ENCODE measurements at places on chromosomes 13 and 19.
A peak's percentile ranks its signal among the peaks of the same experiment; 100 is the strongest.

DNA sequence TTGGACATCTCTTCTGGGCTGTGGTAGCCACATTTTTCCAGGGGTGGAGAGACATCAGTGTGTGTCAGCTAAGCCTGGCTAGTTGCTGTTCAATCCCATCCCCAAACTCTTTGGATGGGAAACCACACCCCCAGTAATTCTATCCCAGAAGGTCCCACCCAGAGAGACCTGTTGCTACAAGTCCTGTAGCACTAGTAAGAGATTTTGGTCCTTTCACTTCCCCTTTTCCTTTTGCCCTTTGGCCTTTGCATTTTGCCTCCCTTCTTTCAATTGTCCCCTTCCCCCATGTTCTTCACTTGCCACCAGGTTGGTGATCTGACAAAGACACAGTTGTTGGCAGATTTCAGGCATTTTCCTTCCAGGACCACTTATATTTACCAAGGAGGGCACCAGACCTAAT lies 3.8 kb downstream of the CBY2 start:
- no peak for DNase-seq

GRCh38 chr19:50897612-50898011 lies 13.6 kb downstream of the KLK4 start:
- no peak for DNase-seq

DNA sequence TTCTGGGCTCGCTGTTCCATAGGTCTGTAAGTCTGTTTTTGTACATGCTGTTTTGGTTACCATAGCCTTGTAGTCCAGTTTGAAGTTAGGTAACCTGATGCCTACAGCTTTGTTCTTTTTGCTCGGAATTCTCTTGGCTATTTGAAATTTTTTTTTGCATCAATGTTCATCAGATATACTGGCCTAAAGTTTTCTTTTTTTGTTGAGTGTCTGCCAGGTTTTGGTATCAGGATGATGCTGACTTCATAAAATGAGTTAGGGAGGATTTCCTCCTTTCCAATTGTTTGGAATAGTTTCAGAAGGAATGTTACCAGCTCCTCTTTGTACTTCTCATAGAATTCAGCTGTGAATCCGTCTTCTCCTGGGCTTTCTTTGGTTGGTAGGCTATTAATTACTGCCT lies 397.8 kb upstream of the HTR2A start:
- DNase-seq = no peak

DNA sequence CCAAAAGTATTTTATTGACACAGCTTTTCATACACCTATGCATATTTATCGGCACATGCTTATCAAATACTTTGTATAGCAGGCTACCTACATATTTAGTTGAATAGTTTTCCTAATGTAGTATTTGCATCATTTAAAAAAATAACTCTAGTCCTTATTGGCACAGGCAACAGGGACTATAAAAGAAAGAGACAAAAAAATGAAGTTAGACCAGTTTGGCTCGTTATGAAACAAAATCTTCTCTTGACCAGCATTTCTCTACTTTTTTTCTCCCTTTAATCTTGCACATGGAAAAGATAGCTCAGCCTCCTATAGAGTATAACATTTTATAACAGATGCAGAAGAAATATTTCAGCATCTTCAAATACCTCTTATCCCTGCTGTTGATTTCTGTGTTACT lies 794.8 kb upstream of the MIR17HG start:
- DNase-seq = no peak

DNA sequence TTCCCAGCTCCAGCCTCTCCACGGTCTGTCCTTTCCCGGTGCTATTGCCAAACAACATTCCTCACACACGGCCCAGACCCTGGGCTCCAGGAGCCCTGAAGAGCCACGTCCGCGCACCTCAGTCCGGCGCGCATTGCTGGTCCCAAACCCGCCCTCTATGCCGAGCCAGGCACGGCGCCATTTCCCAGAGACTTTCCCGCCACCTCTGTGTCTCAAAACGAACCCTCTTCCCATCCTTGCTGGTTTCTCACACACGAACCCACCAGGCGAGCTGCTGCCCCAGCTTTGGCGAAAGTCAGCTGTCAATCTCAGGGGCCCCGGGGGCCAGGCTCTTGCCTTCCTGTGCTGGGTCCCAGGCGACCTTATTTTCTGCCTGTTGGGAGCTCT lies 28.0 kb upstream of the F7 start:
- no peak for DNase-seq

GRCh38 chr19:55461974-55462626 lies 658 bp upstream of the ISOC2 start:
- DNase-seq = no peak

GRCh38 chr13:29270271-29270985 lies 325.1 kb downstream of the SLC7A1 start:
- peak; percentile 66 for DNase-seq

- no peak for DNase-seq
These were observed 2.5 kb downstream of the POLR1G start for GRCh38 chr19:45408830-45409556.

GRCh38 chr19:35460608-35461007 lies 12.6 kb downstream of the FFAR2 start:
- DNase-seq = no peak

DNA sequence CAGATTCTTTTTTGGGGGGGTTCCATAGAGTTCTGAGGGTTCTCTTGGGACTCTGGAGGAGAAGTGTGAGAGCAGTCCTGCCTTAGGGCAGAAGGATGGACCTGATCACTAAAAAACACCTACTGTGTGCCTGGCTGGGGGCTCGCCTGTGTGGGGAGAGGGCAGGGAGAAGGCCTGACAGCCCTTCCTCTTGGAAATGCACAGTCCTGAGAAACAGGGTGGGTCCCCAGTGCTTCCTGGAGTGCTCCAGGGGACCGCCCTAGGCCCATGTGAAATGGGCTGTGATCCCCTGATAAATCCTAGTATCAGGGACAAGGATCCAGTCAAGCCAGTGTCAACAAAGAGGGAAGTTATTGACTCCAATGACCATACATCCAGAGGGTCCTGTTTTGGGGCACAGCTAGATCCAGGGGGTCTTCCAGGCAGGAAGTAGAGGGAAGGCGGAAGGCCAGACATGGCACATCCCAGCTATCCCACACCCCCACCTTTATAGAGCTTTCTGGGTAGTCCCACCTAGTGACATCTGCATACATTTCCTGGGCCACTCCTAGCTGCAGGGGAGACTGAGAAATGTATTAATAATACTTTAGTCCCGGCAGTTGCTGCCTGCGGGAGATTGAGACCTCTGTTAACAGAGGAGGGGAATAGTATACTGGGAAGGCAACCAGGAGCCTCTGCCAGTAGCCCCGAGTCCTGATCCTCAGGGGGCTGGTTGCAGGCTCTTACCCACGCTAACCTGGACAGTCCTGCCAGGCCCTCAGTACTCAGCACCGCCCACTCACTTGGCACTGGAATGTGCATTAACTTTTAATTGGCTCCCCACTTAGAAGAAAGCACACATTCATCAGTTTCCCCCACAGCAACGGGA lies 13.7 kb downstream of the BCKDHA start:
- DNase-seq = no peak

- no peak for DNase-seq
These were observed 35.5 kb downstream of the DHRS12 start for GRCh38 chr13:51768378-51768921.

- no peak for DNase-seq
These were observed at the start of gene ZNF285 for GRCh38 chr19:44401139-44402115. Gene ZNF285 (minus strand): TSS chr19:44401608. CDS start chr19:44397213, 4,395 bp downstream.

- no peak for DNase-seq
These were observed 813 bp downstream of the ZNF284 start for GRCh38 chr19:44072543-44073401.

DNA sequence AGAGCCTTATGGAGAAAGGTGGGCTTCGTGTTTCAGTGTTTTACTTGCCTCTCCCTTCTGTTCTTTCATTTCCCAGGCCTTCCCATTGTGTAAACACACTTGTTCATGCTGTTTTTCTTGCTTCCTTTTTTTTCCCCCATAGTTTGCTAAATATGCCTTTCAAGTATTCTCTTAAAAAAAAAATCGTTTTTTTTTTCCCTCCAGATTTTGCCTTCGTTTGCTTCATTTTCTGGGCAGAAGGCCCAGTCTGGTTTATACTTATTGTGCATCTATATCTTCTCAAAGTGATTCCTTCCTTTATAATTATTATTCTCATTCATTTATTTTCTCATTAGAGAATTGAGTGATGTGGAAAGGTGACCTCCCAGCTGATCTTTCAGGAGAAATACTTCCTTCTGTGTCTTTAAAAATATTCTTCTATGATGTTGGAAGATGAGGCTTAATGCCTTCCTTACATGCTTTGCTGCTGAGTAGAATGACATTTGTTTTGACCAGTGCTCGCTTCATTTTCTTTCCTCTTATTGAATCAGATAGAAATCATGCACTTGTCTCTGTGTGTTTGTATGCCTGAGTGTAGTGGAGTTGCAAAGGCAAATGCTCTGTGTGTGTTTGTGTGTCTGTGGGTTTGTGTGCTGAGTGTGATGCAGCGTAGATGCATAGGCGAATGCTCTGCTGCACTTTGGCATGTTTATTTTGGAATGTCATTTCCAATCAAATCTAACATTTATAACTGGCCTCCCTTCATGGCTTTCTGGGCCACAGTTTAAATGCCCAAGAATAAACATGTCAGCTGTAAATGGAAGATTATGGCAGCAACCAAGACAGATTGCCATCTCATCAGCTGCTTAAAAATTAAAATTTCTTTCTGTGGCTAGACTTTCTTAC lies 591.4 kb downstream of the FGF9 start:
- no peak for DNase-seq

- no peak for DNase-seq
These were observed 51.3 kb downstream of the GPALPP1 start for GRCh38 chr13:45040622-45041021.

Data from NCI-H524 treated with DMSO at 0.1 percent for 48 hours (cell line).